HS-27A (cell line): ENCODE measurements at places on chromosomes 2 and 18.
A peak's percentile ranks its signal among the peaks of the same experiment; 100 is the strongest.

- DNase-seq, result no peak
Observed at GRCh38 chr2:190637281-190637734, 11.6 kb upstream of the NAB1 start.

- DNase-seq, result peak; percentile 77
Observed at GRCh38 chr18:67525328-67526099, 9.0 kb upstream of the DSEL start.

DNA sequence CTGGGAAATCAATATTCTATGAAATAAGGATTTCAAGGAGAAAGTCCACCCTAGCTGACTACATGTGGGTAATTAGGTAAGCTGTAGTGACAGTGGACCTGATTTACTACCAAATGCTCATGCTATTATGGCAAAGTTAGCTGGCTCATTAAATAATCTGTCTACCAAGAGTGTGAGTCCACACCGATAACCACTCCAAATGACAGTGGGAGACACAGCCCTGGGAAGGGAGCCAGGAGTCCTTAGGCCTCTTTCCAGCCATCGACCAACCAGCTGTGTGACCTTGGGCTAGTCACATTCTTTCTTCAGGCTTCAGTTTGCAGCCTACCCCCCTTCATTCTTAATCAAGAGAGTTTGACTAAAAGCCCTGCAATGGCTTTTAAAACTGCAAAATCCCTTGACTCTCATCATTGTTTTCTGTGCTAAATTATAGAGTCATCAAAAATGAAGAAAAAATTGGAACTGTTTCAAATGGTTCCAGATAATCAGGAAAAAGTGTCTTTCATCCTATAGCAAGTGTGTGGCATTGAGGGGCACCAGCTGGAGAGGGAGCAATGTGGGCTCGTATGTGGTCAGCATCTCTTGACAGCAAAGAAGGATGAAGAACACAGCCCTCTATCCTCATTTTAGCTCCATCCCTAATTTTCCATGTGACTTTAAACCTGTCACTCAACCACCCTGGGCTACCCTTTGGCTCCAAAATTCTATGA lies 45.6 kb upstream of the SLC14A2 start:
- DNase-seq, result no peak

DNA sequence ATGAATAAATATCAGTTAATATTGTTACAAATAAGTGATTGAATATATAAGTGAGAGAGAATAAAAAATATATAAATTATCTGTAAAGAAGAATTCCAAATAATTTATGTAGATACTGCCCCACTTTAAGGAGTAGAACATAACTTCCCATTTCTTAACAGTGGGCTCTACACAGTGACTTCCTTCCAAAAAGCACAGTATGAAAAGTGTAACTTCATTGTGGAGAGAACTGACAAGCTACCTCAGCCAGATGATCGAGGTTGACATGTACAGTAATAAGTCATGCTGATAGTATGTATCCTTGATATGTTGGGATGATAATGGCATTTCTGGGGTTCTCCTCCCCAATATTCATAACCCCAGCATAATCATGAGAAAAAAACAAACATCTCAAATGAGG lies 191.9 kb upstream of the FN1 start:
- DNase-seq, result no peak

DNA sequence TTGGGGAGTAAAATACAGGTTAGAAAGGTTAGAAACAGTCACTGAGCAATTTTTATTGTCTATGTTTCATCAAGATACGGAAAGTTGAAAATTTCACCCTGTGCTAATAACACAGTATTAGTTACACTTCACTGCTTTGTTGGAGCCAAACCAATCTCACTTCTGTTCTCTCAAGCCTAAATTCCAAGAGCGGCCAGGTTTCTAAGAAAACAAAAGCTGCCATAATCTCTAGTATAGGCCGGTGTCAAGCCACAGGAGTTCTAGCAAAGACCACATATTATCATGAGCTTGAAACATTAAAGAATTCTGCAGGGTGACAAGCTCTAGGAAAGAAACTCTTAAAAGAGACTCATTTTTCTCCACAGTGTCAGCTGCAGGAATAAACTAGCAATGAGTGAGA lies 128.7 kb downstream of the TXNL1 start:
- DNase-seq, result no peak
